Suppressor macrophage (primary cell): ENCODE measurements at places on chromosomes 13 and 19.
A peak's percentile ranks its signal among the peaks of the same experiment; 100 is the strongest.

DNA sequence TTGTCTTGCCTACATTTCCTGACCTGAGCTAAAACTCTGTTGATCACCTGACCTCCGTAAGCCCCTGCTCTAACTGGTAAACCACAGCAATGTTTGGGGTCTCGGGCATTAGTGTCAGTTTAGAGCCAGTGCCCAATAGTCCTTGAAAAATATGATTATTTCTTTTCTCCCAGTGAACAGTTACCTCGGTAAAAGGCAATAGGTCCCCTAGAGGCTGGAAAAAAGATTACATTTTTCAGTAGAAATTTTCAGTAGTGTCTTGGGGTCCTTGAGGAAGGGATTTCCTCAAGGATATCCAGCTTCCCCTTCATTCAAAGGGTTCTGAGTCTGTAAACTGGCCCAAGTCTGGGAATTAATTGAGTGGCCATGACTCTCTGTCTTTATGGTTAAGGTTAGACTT, 177.5 kb downstream of the SLC7A1 start:
- DNase-seq: no peak

DNA sequence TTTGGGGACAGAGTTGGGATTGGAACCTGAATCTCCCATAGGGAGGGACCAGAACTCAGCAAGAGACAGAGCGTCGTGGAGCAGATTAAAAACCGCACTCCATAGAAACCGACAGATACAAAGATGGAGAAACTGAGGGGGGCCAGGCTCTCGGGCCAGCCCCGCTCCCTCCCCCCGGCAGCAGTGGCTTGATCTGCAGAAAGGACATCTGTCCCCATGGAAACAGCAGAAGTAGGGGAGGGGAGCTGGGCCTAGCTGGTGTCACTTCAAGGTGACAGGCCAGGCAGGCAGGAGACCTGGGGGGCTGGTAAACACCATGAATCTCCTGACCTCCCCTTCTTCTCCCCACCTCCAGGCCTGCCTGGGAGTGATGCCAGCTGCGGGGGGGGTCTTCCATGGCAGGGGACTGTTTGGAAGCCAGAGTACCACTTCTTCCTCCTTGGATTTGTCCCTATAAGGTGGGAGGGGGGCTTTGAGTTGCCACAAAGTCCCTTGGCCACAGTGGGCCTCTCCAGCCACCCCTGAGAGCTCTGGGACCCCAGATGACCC, 10.9 kb downstream of the TMIGD2 start:
- no peak for DNase-seq

DNA sequence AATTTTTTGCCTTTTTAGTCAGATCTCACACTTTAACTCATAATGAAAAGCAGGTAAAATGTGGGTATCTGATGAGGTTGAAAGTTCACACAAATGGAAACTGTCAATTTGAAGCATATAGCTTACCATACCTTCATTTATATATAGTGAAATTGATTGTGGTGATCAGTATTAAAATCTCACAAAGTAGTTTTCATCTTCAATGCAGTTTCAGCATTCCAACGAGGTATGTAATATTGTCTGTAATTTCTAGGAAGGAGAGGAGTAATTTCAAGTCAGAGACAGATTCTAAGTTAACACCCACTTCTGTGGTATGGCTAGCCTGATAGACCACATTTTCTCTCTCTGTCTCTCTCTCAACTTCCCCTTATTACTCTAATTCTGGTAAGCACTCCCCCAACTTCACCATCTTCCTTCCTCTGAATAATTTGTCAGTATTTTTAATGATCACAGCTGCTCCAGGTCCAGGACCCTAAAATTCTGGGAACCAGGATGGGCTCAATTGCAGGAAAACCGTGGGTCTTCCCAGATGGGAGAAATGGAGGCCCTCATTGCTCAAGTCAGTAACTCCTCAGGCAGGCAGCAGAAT, 455.7 kb downstream of the FGF9 start:
- peak; percentile 9 for DNase-seq

GRCh38 chr19:5293612-5294378, 46.8 kb downstream of the PTPRS start:
- no peak for DNase-seq

DNA sequence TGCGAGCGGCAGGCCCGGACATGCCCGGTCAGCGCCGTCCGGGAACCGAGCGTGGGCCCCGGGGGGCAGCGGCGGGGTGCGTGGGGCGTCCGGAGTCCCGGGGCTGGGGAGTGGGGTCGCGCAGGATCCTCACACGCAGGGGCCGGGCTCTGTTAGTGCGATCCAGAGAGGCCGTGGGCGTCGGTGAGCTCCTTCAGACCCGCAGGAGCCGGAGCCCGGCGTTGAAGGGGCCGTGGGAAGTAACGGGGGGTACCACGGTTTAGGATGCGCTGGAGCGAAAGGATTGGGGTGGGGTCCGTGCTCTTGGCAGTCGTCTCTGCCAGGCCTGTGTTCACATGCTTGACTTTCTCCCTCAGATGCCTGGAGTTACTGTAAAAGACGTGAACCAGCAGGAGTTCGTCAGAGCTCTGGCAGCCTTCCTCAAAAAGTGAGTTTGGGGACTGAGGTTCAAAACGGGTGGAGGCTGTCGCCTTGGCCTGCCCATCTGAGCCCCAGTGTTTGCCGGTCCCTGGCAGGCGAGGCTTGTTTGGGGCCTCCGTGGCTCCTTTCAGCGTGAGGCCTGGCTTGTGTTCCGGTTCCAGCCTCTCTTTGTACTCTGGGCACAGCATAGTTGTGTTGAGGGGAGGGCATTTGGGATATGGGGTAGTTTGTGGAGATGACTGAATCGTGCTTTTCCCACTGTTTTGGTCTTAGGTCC, 512 bp downstream of the RPS19 start:
- DNase-seq: peak; percentile 15

DNA sequence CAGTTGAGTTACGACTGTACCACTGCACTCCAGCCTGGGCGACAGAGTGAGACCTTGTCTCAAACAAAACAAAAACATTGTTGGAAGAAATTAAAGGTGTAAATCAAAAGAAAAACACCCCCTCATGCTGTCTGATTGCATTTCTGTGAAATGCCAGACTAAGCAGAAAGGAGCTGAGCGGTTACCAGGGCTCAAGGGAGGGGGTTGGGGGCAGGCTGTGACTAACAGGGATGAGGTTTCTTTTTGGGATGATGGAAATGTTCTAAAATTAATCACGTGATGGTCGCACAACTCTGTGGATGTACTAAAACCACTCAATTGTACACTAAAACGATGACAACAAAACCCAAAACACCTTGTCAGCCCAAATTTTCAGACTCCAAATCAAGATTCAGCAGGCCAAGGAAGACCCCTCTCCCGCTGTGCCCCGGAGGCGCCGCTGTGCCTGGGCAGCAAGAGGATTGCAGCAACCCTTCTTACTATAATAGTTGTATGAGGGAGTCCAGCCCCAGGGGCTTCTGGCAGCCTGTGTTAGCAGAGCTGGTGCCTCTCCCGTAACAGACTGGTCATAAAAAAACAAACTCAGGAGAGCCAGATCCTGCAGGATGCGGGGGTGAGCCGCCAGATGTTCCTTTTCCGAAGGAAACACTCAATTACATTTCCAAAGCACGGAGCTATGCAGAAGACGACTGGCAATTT, 20.9 kb downstream of the CAPS start:
- DNase-seq: no peak

GRCh38 chr19:49359851-49360820, 2.1 kb downstream of the TEAD2 start:
- DNase-seq: no peak

DNA sequence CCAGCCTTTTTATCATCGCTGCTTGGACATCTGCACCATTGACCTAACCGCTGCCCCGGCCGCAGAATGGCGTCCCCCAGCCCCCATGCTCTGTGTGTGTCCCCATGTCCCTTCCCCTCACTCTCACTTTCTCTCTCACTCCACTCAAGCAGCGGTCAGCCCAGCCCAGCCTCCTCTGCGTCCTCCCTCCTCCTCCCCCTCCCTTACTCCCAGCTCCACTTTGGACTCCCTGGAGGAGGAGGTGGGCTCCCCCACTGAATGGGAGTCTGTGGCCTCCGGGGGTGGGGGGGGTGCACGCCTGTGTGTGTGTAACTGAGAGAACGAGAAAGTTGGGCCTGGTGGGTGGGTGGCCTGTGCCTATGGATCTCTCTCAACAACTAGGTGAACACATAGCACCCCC, 2.2 kb downstream of the MAP2K7 start:
- no peak for DNase-seq

DNA sequence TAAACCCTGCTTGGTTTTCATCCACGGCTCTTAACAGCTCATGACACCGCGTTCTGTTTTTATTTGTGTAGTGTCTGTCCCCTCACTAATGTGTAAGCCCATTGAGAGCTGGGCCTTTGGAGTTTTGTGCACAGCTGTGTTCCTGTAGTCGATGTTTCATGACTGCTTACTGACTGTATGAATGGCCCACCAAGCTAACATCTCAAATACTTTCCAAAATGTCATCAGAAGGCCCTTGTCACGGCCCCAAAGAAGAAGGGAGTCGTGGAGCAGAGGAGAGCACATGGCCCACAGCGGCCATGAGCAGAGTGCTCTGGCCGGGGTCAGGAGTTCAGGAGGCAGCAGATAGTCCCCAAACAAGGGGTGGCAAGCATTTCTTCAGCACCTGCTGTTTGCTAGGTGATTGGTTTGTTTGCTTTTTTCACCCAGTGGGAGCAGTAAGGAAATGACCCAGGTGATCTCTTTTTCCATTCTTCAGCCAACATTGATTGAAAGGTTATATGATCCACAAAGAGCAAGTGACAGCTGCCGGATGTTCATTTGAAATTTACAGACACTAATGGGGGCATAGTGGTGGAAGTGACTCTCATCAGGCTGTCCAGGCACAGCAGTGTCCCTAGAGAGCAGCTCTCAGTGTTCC, 315.2 kb downstream of the ATP8A2 start:
- no peak for DNase-seq

GRCh38 chr19:48967346-48968178, 2.5 kb downstream of the FTL start:
- peak; percentile 98 for DNase-seq

DNA sequence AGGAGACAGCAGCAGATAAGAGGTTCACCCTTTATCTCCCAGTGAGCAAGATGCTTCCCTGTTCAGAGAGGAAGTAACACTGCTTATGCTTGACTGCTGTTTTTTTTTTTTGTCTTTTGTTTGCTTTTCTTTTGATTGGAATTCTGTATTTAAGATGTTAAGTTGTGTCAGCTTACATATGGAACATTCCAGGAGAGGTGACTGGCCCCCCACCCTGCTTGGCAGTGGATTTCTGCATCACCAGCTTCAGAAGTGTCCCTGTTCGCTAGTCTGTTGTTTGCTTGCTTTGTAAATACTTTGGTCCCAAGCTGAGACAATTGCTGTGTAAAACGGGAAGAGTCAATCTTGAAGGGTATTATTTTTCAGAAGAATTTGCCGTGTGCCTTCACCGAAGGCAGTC, 43.0 kb downstream of the IFT88 start:
- peak; percentile 5 for DNase-seq

GRCh38 chr19:55247621-55248099, 11.2 kb downstream of the PPP6R1 start:
- DNase-seq: peak; percentile 87

DNA sequence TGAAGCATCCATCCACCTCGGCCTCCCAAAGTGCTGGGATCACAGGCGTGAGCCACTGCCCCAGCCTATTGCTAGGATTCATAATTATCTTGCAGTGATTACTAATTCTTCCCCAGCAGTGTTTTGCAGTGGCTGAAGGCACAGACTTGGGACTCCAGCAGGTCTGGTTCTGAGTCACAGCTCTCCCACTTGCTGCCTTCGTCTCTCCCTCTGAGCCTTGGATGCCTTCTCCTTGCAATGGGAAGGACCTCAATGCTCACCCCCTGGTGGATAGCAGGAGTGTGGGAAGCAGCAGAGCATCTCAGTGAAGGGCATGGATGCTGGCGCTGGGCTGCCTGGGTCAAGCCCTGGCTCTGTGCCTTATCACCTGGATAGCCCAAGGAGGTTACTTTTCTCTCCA, 37.6 kb upstream of the SHKBP1 start:
- DNase-seq: no peak

DNA sequence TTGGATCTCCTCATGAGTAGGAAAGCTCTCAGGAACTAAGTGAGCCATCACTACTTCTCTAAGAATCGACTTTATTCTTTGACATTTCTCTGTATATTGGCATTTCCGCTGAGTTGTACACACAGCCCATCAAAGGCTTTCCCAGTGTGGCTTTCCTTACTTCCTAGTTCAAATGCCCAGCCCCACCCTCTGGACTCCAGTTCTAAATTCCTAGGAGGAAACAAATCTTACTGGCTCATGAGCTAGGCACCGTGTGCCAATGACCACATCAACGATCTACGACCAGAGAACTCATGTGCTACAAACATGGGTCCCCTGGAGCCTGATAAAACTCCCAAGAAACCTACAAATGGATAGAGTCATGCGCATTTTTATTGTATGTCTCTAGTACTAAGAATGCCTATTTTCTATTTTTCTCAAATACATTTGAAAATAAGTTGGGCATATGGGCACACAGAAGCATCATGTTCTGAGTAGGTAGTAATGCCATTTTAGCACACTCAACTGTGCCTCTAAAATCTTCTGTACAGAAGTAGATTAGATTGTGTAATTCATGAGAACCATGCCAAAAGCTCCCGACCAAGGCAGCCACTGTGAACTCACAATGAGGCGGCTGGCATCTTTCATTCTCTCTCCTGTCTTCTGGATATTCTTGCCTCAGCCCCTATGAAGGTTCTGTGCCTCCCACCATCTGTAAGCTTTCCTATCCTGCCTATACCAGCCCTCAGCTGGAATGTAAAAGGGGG, 10.5 kb upstream of the RAP2A start:
- no peak for DNase-seq

DNA sequence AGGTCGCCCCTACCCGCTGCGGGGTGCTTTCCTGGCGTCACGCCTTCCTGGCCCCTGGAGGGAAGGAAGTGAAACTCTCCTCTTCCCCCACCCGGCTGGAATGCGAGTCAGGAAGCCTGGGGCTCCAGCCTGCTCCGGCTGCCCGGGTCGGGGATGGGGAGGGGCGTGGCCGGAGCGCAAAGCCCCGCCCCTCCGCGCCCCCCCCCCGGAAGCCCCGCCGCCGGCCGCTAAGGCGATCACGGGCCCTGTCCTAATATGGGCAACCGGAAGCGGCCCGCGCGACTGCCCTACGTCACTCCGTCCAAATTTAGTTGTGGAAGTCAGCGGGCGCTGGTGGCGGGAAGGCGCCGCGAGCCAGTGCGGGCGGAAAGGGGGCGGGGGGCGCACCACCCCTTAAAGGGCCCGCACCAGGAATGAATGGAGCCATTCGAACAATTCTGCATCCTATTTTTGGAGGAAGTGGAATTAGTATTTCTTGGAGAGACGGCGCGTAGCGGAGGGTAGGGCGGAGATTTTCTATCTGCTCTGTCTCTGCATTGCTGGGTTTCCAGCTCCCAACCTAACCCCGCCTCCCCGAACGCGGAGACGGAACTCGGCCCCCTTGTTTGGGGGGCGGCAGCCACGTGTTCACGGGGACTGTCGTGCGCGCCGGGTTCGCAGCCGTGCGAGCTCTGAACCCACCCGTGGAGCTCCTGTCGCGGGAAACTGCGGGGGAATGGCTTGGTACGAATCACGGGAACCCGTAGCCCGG, 1.6 kb downstream of the IER2 start:
- peak; percentile 99 for DNase-seq

- DNase-seq: no peak
These were observed 94.3 kb downstream of the MBNL2 start for GRCh38 chr13:97316390-97316789.
